ENCODE measurements at places on chromosomes 1 and 21.

DNA sequence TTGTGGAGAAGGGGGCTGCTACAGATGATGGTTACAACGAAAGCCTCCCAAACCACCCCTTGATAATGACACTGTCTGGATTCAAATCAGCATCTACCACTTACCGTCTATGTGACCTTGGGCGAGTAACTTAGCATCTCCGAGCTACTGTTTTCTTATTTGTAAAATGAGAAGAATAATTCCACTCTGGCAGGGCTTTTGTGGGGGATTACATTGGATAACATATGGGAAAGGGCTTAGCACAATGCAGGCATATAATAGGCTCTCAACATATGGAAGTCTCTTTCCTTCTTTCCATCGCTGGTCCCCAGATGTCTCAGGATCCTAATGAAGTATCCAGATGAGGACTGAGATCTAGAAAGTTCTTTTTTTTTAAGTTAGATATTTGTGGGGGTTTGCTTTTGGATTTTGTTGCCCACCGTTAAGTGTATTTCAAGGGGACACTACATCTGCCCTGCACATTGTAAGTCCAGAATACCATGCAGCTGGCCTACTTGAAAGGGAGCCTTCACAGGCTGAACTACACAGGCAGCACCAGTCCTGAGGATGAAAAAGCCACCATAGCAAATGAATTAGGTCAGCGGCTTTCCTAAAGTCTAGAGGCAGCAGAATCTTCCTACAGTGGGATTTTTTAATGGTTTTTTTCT, 172.2 kb upstream of the IRF2BP2 start:
- no peak for DNase-seq

GRCh38 chr1:145777357-145778145, 46.3 kb downstream of the RNF115 start:
- DNase-seq: no peak

- no peak for DNase-seq
Observed at GRCh38 chr1:15214527-15214926, 32.5 kb upstream of the FHAD1 start.

DNA sequence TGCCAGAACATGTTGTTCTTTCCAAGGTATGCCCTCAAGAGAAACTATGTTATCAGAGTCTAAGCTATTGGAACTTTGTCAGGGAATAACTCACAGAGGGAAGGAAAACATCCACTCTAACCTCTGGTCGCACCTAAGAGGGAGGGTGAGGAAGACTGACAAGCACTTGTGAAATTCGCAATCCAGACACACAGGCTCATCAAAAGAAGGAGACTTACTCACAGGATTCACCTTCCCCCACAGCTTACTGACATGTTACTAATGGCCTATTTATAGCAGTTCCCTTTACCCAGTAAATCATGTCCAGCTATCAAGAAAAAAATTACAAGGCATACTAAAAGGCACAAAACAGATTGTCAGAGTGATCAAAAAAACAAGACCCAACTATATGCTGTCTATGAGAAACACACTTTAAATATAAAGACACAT, 36.9 kb downstream of the WDR64 start:
- no peak for DNase-seq

GRCh38 chr1:106924360-106924759, 132.1 kb upstream of the PRMT6 start:
- no peak for DNase-seq
